Stimulated activated CD4-positive, alpha-beta T cell treated with anti-CD3 and anti-CD28 coated beads, Interleukin-1b, Interleukin-23, amount 100 ng/mL, for 1 hour (primary cell): ENCODE measurements at places on chromosomes 13 and 19.
A peak's percentile ranks its signal among the peaks of the same experiment; 100 is the strongest.

GRCh38 chr13:19818223-19818842 is 35.6 kb upstream of the PSPC1 start:
- no peak for DNase-seq

DNA sequence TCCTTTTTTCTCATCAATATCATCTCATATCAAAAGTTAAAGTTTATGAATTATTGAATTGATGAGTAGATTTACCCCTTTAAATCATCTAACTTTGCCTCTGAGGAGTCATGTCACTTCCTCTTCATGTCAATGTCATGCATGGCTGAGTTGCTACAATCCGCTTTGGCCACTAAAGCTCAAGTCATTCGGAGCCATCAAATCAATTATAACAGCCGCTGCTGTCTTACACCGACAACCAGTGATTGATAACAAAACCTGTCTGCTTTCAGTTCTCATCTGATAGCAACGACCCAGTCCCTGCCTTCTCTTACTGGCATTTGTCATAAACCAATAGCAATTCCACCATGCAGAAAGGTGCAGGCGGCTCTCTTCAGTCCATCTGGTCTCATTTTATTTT is 429.3 kb downstream of the DIAPH3 start:
- no peak for DNase-seq

GRCh38 chr19:45446944-45447343 is 20.9 kb upstream of the FOSB start:
- DNase-seq = no peak

DNA sequence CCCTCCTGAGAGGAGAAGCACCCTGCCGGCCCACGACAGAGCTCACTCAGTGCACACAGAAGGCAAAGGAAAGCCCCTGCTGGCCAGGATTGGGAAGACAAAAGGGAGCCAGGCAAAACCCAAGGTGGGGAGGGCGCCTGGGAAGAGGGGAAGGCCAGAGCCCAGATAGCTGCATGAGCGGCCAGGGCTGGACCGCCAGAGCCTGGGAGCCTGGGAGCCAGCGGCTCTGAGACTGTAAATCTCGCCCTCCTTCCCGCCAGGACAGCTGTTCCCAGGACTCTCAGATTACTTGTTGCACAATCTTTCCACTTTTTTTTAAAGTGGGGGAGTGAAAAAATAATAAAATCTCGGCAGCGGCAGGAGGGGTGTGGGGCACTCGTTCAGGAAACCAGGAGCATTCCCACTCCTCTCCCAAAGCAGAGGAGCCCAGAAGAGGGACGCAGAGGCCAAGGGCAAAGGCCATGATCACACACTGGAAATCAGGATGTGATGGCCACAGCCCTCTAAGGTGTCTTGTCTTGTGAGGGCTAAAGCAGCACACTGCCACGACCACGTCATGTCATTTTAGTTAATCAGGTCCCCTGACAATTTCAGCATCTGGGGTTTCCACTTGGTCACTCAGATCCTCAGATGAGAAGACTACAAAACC is 19.6 kb upstream of the EPHX3 start:
- DNase-seq = no peak

GRCh38 chr19:40739030-40739839 is 11.0 kb downstream of the ACTMAP start:
- no peak for DNase-seq

GRCh38 chr13:42925626-42926025 is 66.4 kb downstream of the EPSTI1 start:
- DNase-seq = no peak

DNA sequence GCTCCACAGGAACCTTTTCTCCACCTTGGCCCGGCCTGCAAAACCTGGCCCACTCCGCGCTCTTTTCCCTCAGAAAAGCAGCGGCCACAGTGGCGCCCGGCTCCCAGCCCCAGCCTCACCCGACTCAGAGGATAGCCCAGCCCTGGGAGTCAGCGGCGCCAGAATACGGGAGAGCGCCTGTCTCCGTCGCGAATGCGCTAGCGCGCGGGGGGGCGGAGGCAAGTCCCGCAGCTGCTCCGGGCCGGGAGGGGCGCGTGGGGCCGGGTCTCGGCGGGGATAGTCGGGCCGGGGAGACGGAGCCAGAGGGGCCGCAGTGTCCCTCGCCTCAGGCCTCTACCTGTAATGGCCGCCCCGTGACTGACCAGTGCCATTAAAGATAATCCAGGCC is at the start of gene ZFP30:
ZFP30 (minus strand) TSS at position 165 of the 388 bp plus-strand sequence. CDS start 7,643 bp downstream, outside the sequence.
- DNase-seq = peak; percentile 46

GRCh38 chr19:46602392-46603194 is 1.5 kb downstream of the CALM3 start:
- no peak for DNase-seq

DNA sequence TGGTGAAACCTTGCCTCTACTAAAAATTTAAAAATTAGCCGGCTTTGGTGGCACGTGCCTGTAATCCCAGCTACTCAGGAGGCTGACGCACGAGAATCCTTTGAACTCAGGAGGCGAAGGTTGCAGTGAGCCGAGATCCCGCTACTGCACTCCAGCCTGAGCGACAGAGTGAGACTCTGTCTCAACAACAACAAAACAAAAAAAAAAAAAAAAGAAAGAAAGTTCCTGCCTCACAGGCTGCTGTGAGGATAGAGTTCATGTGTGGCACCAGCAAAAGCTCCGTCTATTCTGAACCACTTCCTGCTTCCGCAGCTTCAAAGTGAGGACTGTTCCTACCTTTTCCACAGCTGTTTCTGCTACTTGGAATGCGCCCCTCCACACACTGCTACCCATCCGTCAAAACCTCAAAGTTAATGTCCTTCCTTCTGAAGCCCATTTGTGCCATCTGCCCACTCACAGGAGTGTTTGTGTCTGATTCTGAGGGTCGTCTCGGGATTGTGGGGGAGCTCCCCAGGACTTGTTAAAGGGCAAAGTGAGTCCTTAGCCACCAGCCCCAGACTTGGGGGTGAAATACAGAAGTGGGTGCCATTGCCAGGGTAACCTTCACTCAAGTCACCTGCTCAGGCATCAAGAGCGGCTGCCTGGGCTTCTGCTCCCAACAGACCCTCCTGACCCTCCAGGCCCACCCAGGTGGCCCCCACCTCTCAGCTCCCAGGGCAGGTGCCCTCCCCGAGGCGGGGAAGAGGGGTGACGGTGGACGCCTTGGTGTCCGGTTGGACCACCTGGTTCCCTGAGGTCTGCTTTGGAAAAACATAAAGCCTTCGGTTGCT is 2.9 kb downstream of the MFSD12 start:
- no peak for DNase-seq

DNA sequence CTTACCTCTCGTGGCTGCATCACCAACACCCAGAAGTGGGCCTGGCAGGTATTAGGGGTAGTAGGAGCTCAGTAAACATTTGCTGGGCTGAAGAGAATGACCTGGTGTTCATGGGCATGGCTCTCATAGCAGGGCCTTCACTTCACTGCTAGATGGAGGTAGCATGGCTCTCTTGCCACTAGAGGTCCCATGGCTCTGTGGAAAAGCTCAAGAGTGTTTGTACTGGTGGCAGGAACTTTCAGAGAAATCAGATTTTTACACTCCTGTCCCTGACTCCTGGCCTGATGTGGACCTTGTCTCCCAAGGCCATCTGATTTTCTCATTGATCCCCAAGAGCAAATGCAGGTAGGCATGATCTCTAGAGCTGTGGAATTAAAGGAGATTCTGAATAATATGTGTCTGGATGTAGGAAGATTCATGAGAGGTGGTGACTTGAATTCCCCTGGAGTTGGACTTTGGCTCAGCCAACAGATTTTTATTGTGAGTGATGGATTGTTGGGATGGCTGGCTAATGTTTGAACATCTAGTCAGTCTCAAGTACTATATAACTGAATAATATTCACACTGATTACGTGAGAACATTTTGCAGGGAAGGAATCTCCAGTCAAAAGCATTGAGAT is 5.7 kb downstream of the ZNF574 start:
- no peak for DNase-seq

DNA sequence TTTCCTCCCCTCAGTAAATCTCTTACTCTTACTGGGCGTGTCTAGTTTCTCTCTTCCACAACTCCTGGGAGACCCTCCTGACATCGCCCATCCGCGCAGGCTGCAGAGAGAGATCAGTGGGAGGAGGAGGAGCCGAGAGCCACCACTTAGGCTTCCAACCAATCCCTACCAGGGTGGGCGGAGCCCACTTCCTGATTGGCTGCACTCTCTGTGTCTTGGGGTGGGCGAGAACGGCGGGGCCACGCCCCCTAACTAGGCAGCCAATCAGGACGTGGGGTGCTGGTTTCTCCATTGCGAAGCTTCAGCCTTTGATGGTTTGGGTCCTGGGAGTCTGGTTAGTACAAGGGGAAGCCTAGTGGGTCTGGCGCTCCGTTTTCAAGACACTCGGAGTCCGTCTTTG is at the start of gene PMIS2:
PMIS2 (plus strand) TSS at position 326 of the 400 bp plus-strand sequence. CDS start 87 bp downstream, outside the sequence.
- DNase-seq = no peak

- DNase-seq = no peak
These were observed 113.8 kb downstream of the IRS2 start for GRCh38 chr13:109672545-109672944.

GRCh38 chr13:42137856-42138537 is 89.5 kb downstream of the DGKH start:
- DNase-seq = no peak

- no peak for DNase-seq
These were observed 210.9 kb downstream of the RGCC start for GRCh38 chr13:41668130-41668757.

- no peak for DNase-seq
These were observed 17.7 kb downstream of the ZNF829 start for GRCh38 chr19:36898422-36898821.

- DNase-seq = no peak
These were observed 3.1 kb downstream of the SOX21 start for GRCh38 chr13:94709001-94709834.

DNA sequence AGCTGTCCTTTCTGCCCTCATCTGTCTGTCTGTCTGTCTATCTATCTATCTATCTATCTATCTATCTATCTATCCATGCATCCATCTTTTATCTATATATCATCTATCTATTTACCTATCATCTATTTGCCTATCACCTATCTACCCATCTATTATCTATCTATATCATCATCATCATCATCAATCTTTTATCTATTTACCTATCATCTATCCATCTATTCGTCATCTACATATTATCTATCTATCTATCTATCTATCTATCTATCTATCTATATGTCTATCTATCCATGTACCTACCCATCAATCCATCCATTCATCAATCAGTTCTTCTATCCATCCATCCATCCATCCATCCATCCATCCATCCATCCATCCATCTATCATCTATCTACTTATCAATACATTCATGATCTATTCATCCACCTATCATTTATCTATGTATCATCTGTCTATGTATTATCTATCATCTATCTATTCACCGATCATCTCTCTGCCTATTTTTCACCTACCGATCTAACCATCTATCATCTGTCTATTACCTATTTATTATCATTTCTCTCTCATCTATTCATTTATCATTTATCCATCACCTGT is 49.2 kb upstream of the ADGRE1 start:
- no peak for DNase-seq

- no peak for DNase-seq
These were observed 934.9 kb downstream of the SLITRK6 start for GRCh38 chr13:84864341-84864740.

DNA sequence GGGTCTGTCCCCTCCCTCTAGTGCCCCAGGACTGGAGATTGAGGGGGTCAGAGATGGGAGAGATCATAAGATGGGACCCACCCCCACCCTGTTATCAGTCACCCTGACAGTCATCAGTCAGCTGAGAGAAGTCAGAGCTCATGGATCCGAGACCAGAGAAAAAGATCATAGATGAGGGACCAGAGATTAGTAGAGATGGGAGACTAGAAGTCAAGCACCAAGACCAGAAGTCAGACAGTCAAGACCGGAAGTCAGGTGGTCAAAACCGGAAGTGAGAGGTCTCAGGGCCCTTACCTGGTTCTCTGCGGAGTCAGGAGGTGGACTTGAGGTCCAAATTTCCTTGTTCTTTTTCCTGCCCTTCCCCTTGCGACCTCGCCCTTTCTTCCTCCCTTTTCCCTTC is 7.0 kb downstream of the COL5A3 start:
- DNase-seq = no peak

GRCh38 chr13:79141082-79141481 is 265.0 kb downstream of the RBM26 start:
- DNase-seq = no peak

DNA sequence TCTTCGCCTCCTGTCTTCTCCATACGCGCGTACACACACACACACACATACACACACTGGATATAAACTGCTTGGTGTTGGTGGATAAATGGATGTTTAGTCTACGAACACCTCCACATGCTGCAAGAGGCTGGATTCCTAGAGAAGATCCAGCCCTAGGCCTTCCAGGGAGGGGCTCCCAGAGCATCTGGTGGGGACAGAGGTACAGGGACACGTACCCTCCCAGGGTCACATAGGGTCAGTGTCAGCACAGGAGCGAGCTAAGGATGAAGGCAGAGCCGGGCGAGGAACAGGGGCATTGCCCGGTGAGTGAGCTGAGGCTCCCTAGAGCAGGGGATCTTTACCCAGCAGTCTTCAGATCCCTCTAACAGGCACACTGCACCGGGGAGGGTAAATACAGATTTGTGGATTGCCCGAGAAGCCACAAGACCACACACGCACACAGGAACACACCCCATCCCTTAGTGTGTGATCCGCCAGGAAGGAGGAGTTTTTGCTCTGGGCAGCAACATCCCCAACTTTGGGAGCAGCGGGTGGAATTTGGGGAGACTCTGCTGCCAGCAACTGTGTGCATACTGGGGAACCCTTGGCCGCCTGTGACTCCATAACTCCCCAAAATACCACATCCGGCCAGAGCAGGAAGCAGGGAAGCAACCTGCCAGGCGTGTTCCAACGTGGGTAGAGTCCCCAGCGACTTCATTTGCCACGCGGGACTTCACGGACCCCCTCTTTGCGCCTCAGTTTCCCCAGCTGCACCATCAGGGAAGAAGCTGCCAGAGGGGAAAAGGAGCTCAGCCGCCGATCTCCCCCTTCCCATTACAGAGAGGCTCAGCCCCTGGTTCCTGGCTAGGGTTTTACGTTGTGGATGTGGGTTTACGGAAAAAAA is 5.8 kb upstream of the TLE2 start:
- DNase-seq = no peak

- DNase-seq = peak; percentile 82
These were observed at the start of gene ZSWIM4 for GRCh38 chr19:13794757-13795589. ZSWIM4 (plus strand) TSS chr19:13795443; CDS start chr19:13795649, 206 bp downstream.

DNA sequence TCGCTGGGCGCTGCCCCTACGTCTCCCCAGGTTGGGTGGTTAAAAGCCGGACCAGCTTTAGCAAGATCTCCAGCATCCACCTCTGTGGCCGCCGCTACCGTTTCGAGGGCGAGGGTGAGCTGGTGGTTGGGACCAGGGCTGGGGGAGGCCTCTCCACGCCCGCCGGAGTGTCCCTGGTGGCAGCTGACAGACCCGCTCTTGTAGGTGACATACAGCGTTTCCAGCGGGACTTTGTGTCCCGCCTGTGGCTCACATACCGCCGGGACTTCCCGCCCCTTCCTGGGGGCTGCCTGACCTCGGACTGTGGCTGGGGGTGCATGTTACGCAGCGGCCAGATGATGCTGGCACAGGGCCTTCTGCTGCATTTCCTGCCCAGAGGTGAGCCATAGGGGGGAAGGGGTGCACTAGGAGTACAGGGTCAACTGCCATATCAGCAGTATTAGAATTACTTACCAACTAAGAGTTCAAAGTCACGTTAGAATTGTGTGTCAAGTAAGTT is 1.1 kb downstream of the ATG4D start:
- no peak for DNase-seq

- no peak for DNase-seq
These were observed 353.0 kb downstream of the NDFIP2 start for GRCh38 chr13:79833991-79834390.
